ENCODE measurements at places on chromosomes 2 and 18.

DNA sequence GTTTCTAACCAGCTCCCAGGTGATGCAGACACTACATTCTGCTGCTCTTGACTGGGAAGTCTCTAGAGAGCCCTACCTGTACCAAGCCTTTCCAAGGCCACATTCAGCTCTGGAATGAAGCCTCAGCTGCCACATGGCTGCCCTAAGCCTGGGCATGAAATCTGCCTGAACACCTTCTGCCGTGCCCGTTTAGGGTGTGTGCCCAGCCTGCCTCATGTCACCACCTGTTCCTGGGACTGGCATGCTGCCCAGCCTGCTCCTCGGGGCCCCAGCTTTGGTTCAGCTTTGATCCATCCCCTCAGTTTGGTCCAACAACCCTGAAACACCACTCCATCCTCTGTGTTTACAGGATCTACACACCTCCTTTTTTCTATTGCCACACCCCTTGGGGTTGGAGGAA is 210.9 kb downstream of the L3MBTL4 start:
- DNase-seq, result peak; percentile 56

GRCh38 chr2:163673522-163673921 is 62.3 kb downstream of the FIGN start:
- no peak for DNase-seq

DNA sequence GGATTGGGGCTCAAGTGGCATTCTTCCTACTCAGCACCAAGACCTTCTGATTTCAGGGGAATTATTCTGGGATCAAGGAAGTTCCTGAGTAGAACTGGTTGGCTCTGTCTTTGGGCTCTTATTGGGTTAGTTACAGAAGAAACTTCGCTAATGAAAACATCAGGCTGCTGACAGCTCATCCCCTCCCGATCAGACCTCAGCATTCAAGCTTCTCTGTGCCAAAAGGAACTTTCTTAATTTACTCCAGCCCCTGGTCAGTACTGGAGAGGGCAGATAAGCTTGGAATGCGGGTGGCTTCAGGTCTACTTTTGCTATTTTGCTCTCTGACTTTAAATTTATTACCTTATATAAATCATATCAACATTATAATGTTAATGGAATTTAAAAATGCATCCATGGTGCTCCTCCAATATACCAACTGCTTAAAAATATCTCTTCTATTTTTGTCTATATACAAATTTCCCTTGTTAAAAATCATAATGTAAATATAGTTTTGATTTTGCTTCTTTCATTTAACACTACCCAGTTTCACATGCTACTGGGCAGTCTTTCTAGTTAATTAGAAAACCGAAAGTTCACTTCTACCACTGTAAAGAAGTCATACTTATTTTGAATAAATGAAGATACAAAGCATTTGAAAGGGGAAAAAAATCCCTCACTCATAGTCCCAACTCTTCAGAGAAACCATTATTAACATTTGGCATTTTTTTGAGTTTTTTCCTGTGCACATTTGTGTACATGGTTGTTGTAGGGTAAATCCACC is 34.4 kb downstream of the PCARE start:
- no peak for DNase-seq

- DNase-seq, result no peak
Measured at GRCh38 chr2:200600549-200601225, 14.9 kb downstream of the AOX1 start.

- DNase-seq, result no peak
Measured at GRCh38 chr18:75104483-75104882, 104.5 kb downstream of the PTGR3 start.

GRCh38 chr18:28588884-28589549 is 412.1 kb upstream of the CDH2 start:
- no peak for DNase-seq

DNA sequence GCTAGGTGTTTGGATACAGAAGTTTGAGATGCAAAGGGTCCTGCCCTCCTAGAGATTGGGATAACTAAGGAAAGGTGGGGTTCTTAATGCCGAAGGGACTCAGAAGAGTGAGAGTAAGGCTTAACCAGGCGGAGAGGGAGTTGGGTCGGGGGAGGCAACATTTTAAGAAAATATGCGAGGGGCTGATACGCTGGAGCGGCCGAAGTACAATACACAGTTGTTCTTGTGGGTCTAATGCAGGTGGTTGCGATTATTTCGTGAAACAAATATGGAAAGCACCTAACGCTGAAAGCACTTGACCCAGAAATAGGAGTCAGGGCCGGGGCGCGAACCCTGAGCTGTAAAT is 344 bp upstream of the MRPL33 start:
- DNase-seq, result no peak

DNA sequence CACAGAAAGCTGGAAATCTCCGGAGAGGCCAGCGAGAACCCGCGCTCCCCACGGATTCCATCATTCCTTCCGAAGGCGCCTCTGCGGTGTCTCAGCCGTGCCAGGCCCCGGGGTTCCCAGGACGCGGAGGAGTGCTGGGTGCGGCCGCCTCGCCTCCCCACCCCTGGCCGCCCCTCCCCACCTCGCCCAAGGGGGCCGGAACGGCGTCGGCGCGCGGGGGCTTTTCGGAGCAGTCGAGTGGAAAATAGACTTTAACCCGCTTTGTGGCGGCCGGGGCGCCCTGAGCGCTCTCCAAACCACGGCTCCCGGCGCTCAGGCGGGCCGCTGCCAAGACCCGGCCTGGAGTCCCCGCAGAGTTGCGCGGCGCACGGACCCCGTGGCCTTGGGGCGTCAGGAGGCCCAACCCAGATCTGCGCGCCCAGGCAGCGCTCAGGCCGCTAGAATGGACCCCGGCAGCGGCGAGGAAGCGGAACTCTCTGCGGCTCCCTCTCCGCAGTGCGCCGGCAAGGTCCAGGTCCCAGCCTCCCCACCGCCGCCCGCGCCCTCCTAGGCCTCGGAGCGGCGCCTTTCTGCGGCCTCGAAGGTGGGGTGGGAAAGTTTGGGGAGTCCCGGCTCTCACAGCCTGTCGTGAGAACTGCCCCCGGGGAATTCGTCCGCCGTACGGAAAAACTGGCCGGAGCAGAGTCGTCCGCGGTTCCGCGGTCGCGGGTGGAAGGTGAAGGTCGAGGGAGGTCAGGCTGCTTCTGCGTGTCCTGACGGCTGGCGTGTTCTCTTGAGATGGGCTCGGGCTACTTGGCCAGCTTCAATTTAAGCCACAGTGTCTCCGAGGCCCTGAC is 1.2 kb upstream of the EMX1 start:
- peak; percentile 52 for DNase-seq

DNA sequence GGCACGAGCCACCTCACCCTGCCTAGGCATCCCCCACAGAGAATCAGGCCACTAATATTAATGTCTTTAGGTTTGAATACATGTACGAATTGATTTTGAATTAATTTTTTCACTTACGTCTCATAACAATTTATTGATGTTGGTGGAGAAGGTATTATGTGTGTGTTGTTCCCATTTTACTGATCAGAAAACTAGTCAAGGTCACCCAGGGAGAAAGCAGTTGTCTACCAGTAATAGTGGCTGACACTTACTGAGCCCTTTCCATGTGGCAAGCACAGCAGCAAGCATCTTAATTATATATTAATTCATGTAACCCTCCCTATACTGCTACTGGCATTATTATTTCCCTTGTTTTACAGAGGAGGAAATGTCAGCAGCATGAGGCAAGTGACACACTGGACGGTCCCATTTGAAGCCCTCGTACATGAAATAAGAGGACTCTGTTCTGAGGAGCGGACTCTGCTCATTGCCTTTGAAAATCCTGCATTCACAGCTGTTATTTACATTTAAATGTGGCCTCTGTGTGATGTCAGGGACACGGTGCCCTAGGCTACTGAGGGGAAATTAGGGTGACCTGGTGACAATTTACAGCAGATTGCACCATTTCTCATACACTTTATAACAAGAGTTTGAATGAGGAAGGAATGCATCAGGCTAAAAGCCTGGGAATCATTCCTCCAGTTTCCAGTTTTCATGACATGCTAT is 30.9 kb upstream of the KCNE4 start:
- DNase-seq, result no peak

GRCh38 chr2:26982102-26982742 is 11.8 kb downstream of the MAPRE3 start:
- DNase-seq, result peak; percentile 65

- no peak for DNase-seq
Measured at GRCh38 chr2:204514439-204514838, 30.8 kb upstream of the PARD3B start.

DNA sequence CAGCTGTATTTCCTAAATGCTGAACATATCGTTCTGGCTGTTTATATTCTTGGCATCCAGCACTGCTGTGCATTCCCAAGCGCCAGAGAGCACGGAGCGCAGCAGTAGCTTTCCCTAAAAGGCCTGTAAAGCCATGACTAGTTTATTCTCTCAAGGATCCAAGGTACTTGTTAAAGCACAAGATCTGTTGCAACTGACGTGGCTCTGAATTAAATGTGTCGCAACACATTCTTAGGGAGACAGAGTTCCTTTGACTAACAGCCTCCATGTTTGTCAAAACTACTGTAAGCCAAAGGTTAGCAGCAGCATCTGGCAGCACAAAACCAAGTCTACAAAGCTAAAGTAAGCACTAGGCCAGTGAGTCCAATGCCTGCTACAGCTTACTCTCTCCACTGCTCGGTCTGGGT is 188.6 kb upstream of the FN1 start:
- DNase-seq, result no peak

DNA sequence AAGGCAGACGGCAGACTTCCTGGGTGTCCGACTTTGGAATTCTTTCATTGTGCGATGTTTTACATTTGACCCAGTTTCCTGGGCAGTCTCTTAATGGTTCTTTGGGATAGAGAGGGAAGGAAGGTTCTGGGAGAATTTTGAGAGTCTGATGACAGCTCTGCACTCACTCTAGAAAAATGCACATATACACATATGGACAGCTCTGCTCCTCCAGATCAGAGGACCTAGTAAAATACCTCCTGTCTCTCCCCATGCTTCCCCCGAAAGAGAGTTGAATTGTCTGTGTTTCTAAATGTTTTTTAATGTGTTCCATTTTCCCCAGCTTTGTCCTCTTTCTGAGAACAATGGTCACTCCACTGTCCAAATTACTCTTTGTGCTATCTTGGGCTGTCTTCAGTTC is 102.0 kb upstream of the CXCR4 start:
- DNase-seq, result no peak

DNA sequence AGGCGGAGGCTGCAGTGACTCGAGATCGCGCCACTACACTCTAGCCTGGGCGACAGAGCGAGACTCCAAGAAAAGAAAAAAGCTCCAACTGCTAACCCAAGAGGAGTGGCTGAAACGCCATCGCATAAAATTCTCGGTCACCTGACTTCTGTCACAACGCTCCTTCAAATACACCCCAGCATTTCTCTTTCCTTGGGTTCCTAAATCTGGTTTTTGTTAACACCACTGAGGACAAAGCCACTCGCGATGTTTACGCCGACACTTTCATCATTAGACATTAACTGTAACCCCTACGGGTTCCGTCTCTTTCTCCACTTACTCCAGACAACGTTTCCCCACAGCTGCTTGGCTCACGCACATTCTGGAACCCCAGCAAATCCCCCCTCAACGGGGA is 679 bp downstream of the CLK1 start:
- DNase-seq, result no peak

GRCh38 chr18:56021136-56021808 is 433.3 kb upstream of the TCF4 start:
- no peak for DNase-seq

DNA sequence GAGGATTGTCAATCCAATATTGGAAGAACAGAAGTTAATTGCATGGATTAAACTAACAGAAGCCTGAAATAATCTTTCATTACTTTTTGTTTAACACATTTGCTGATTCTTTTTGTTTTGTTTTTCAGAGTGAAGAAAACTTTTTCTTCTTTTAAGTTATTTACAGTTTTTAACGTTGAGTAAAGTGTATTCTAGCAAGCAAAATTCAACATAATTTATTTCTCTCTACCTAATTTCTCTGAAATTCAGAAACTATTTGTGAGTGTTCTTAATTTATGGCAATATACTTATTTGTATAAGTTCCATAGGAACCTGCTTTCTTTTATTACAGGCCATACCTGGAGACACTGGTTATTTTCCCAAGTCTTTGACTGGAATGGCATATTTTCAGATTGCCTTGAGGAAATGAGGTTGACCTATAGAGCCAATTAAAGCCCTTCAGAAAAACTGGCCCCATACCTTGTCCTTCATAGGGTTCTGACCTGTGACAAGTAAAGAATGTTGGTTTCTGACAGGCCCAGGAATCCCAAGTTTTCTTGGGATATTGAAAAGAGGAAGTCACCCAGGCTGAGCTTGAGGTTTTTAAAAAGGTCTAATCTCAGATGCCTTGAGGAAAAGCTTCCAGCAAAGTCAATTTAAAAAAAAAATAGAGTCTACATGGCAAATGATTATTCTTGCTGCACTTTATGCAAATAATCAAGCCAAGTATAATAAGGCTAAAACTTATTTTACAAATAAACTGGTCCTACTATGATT is 26.8 kb upstream of the LIPG start:
- DNase-seq, result no peak

- DNase-seq, result no peak
Measured at GRCh38 chr2:231869704-231870103, 56.5 kb downstream of the NPPC start.

DNA sequence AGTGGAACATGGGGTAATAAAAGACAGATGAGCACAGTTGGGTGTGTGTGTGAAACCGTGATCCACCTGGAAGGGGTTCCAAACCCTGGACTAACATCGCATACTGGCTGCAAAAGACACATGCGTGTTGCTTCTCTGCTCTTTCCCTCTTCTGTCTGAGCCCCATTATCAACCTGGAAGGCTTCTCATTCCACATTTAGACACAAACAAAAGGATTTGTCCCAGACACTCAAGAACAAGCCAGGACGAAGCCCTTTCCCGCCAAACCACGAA is 7.0 kb upstream of the SP9 start:
- no peak for DNase-seq

GRCh38 chr2:206343144-206343543 is 68.7 kb downstream of the ZDBF2 start:
- no peak for DNase-seq

- DNase-seq, result no peak
Measured at GRCh38 chr2:215594766-215595165, 158.9 kb upstream of the FN1 start.

- no peak for DNase-seq
Measured at GRCh38 chr2:61770298-61770697, 83.6 kb downstream of the FAM161A start.
